Esophagus squamous epithelium (tissue), 5 donors: ENCODE measurements at places on chromosomes 3 and 15. TPM values are rescaled to one million over a fixed set of nuclear protein-coding genes. Genes with fewer than 3 reads are reported as not detected.

The UCN2 gene
- 2.7 TPM for total RNA-seq

The TRAIP gene
- total RNA-seq: 10.1 TPM

The CPNE9 gene
- total RNA-seq: not detected

The BFSP2 gene
- total RNA-seq: not detected

GRCh38 chr3:106068381-106068780, 199.6 kb upstream of the CBLB start:
- H3K4me1 ChIP-seq: no peaks in the 10 kb centered on the region
- no peaks in the 10 kb centered on the region for H3K36me3 ChIP-seq
- no peaks in the 10 kb centered on the region for H3K27me3 ChIP-seq
- H3K4me3 ChIP-seq: no peak overlapping the region
- no peak for DNase-seq

DNA sequence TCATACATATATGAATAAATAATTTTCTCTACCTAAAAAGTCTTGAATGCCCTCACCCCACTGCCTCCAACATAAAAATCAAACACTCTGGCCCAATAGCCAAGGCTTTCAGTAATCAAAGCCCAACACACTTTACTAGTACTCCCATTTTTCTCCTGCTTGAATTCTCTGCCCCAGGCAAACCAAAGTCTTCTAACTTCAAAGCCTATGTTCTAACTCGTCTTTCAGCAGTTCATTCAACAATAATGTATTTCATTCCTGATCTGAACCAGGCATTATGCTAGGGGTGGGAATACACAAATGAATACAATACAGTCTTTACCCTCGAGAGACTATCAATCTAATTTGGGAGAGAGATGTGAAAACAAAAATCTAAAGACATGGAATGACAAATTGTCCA, 11.4 kb upstream of the ZNF592 start:
- no peak overlapping the region for H3K27ac ChIP-seq
- no peaks in the 10 kb centered on the region for H3K27me3 ChIP-seq

DNA sequence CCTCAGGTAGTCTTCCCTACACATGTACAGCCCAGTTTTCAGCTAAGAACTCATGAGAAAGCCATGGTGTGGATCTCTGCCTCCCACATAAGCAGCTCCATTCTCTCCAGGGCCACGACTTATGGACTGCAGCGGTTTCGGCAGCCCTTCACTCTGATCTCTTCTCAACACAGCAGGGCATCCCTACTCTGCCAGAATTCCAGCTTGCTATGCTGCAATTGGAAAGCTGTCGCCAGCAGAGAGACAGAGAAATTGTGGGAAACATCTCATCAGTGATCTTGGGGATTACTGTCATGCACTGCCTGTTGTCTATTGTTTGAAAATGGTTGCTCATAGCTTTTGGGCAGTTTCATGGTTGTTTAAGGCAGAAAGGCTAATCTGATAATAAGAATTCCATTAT, 11.9 kb upstream of the BLM start:
- H3K36me3 ChIP-seq: no peaks in the 10 kb centered on the region
- no peaks in the 10 kb centered on the region for H3K27me3 ChIP-seq
- no peak for DNase-seq
- no peak overlapping the region for H3K4me3 ChIP-seq
- no peak overlapping the region for H3K27ac ChIP-seq
- H3K4me1 ChIP-seq: peaks cover 17% of the 10 kb centered on the region

DNA sequence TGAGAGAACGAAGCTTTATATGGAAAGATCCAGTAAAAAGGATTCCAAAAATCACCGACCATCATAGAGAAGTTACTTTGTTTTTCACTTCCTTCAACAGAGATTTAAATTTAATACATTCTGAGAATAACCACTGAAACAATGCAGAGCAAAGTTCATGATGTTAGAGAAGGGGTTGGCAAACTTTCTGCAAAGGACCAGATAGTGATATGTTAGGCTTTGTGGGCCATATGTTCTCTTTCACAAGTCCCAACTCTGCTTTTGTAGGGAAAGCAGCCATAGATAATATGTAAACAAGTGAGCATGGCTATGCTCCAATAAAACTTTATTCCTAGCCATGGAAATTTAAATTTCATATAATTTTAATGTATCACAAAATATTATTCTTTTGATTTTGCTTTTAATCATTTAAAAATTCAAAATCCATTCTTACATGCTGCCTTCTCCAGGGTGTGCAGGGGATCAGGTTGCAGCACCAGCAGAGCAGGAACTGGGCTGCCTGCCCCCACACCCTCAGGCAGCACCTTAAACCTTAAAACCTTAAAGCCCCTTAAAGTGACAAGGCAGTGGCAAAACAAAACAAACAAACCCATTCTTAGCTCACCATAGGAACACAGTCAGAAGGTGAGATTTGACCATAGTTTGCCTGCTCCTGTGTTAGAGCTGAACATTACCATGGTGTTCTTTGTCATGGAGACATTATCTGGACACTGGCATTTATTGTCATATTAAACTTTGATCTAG, 16.9 kb upstream of the IGSF10 start:
- H3K4me3 ChIP-seq: no peak overlapping the region
- H3K27ac ChIP-seq: no peak overlapping the region
- H3K36me3 ChIP-seq: no peaks in the 10 kb centered on the region
- DNase-seq: no peak
- H3K4me1 ChIP-seq: no peaks in the 10 kb centered on the region

GRCh38 chr3:172303941-172304558, 144.2 kb downstream of the GHSR start:
- no peaks in the 10 kb centered on the region for H3K36me3 ChIP-seq
- no peaks in the 10 kb centered on the region for H3K27me3 ChIP-seq
- H3K4me1 ChIP-seq: peaks cover 7% of the 10 kb centered on the region
- DNase-seq: no peak
- H3K27ac ChIP-seq: no peak overlapping the region

DNA sequence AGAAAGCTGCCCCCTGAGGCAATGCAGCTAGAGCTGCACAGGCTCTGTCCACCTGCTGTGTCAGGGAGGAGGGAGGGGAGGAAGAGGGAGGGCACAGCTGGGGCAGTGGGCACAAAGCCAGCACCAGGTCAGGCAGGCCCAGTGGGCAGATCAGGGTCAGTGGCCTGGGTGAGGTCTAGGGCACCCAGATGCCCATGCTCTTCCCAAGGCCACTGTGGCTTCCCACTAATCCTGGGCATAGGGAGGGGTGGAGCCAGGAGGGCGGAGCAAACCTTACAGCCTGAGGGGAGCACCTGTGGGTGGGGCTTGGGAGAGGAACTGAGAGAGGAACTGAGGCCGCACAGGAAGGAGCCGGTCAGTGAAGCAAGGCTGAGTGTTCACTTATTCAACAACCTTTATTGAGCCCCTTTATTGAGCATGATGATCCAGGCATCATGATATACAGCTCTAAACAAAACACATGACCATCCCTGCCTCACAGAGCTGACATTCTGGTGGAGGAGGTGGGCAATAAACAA, 55.0 kb downstream of the RHCG start:
- no peak overlapping the region for H3K27ac ChIP-seq
- H3K27me3 ChIP-seq: no peaks in the 10 kb centered on the region
- no peaks in the 10 kb centered on the region for H3K36me3 ChIP-seq
- no peak overlapping the region for H3K4me3 ChIP-seq
- H3K4me1 ChIP-seq: no peaks in the 10 kb centered on the region

- peak; percentile 1 for DNase-seq
- no peak overlapping the region for H3K27ac ChIP-seq
- H3K27me3 ChIP-seq: no peaks in the 10 kb centered on the region
- no peaks in the 10 kb centered on the region for H3K4me1 ChIP-seq
- no peaks in the 10 kb centered on the region for H3K36me3 ChIP-seq
Measured at GRCh38 chr3:59709702-59710553, 660.1 kb upstream of the CFAP20DC start.
